ENCODE measurements at places on chromosomes 12 and 14.
A peak's percentile ranks its signal among the peaks of the same experiment; 100 is the strongest.

GRCh38 chr14:71552809-71553208 is 379.4 kb upstream of the RGS6 start:
- DNase-seq, result no peak

GRCh38 chr12:47896633-47897032 is 8.2 kb downstream of the VDR start:
- no peak for DNase-seq

- DNase-seq, result peak; percentile 91
Observed at GRCh38 chr14:63435838-63436237, 107.3 kb downstream of the PPP2R5E start.

- no peak for DNase-seq
Observed at GRCh38 chr14:28652782-28653181, 113.8 kb upstream of the FOXG1 start.

DNA sequence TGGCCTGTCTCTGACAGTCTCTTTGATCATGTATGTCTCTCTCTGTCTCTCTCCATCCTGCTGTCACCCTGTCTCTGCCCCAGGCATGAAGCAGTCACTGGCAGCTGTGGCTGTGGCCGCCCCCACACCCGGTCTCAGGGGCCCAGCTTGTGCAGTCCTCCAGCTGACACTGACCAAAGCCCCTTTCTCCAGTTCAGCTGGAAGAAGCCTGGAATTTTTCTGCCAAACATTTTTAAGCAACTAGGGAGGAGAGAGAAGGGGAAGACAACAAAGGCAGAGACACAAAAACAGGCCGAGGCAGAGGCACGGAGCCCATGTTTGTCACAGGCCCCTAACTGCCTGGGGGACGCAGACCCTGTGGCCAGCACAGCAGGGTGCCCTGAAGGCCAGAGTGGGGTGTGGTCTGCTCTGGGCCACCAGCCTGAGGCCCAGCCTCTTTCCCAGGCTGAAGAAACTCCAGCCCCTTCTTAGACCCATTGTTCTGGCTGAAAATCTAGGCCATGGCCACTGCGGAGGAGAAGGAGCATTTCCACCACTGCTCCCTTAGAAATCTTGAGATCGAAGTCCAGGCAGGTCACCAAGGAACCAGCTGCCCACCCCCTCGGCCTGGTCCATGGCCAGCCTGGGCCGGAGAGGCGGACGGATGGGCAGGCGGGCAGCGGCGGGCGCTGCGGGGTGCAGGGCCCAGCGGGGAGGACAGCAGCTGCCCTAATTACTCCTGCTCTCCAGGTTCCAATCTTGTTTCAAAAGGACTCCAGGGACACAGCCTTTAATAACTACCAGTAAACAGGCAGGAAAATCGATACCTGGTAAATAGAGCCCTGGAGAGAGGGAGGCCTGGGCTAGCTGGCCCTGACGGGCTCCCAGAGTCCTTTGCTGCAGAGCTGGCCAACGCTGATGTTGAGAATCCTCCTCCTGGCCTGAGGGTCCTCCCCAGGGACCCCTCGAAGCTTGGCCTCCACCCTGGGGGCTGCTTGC is 14.9 kb downstream of the DTX1 start:
- no peak for DNase-seq

Measured in tibial artery (tissue), 4 donors.